ENCODE measurements at places on chromosomes 1 and 21.

GRCh38 chr1:41171266-41171874 is 70.7 kb downstream of the SCMH1 start:
- DNase-seq, result no peak

- peak; percentile 74 for DNase-seq
These were observed 3.4 kb upstream of the NVL start for GRCh38 chr1:224333309-224333926.

DNA sequence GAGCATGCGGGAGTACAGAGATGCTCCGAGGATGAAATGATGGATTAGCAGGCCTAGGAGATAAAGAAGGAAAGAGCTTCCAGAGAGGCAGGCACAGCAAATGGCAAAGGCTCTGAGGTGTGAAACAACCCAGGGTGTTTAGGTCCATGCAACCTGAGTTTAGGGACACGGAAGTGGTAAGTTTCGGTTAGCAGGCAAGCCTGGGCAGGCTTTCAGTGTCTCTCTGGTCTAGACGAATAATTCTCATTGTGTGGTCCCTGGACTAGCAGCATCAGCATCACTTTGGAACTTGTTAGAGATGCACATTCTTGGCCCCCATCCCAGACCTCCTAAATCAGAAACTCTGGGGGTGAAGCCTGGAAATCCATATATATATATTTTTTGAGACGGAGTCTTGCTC is 18.6 kb downstream of the NKAIN1 start:
- no peak for DNase-seq

DNA sequence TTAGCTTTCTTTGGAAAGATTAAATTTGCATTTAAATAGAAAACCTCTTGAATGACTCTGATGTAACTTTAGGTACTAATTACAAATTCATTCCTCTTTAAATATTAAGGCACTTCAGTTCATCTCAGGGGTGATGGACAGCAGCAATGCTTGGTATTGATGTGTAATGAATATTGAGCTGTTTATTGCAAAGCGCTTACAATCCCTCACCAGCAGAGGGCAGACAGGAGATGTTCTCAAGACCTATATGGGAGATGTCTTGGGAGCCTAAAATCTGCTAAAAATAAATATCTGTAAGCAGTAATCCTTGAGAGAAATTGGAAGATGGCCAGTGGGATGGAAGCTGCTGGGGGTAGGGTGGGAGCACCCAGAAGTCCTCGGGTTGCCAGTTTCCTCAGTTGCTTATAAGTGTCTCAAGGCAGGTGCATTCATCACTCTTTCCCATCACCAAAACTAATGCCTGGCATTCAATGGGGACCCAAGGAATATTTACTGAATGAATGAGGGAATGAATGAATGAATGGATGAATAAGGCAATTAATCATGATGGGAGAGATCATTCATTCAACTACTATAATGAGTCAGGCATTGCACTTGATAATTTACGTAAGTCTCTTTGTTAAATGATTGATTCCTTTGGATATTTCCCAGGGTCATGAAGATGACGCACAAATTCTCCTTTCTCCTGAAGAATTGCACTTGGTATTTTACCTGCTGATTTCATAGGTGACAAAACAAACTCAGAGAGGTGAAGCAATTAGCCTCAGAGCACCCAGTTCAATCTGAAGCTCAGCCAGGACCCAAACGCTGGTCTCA is 2.3 kb downstream of the KLHDC8A start:
- DNase-seq, result peak; percentile 70

All from kidney tubule cell (primary cell).